ENCODE measurements at places on chromosomes 13 and 19. TPM values are rescaled to one million over a fixed set of nuclear protein-coding genes. Genes with fewer than 3 reads are reported as not detected.

The ZNF829 gene
- polyA plus RNA-seq, result 3.5 TPM

The ZNF135 gene
- polyA plus RNA-seq, result 12.5 TPM

The NTF4 gene
- polyA plus RNA-seq, result 5.2 TPM

The PRTN3 gene
- 5.1 TPM for polyA plus RNA-seq

The EDNRB gene
- polyA plus RNA-seq, result 15.6 TPM
